Dermis blood vessel endothelial cell (primary cell): ENCODE measurements at places on chromosomes 5 and 9. TPM values are rescaled to one million over a fixed set of nuclear protein-coding genes. Genes with fewer than 3 reads are reported as not detected.

TLN1 gene
- 250 and 670 TPM in 2 replicates for total RNA-seq

CTSV gene
- total RNA-seq: under 0.01 and 2.1 TPM in 2 replicates

ROR2 gene
- under 0.01 TPM in 1 of 2 replicates, not detected in the other for total RNA-seq

LHFPL2 gene
- total RNA-seq: 64.1 and 67.7 TPM in 2 replicates

CDX1 gene
- total RNA-seq: not detected in 2 replicates

GABRP gene
- total RNA-seq: 0.51 and 0.84 TPM in 2 replicates

GDNF gene
- total RNA-seq: not detected in 2 replicates

PWWP2A gene
- 16.7 and 17.7 TPM in 2 replicates for total RNA-seq

GFI1B gene
- not detected in 2 replicates for total RNA-seq

CTNND2 gene
- not detected in 2 replicates for total RNA-seq

DNA sequence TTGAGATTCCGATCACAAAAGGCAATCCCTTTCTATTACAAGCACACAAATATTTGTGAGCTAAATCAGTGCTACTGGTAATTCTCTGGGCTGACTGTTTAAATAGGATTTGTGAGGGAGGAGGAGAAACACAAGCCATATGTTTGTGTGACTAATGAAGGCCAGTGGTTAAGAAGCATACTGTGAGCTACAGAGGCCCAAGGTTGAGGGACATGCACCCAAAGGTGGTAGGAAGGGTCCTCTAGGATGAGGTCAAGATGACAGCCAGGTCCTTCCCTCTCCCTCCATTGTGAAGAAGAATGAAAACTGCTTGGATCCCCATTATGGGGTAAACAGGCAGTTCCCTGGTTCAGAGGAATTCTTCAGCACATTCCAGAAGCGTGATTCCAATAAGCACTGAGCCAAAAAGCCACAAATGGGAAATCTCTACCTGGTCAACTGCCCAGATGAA lies 83.9 kb downstream of the SPOCK1 start:
- peak; percentile 37 for DNase-seq

DNA sequence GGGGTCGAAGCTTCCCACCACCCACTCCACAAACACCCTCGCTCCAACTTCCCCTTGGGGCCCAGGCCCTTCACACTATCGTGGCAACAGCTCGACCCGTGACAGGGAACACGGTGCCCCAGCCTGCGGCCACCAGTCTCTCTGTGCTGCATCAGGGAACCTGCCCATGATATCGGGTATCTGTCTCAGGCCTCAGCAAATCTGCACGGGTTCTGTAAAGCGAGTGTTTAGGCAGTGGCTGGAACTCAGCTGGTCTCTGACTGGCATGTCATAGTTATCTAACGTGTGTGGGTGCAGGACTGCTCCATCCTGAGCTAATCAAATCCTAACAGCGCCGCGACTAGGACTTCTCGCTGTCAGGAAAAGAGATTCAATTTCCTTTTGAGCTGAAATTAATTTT lies 42.9 kb downstream of the DBH start:
- no peak for DNase-seq

DNA sequence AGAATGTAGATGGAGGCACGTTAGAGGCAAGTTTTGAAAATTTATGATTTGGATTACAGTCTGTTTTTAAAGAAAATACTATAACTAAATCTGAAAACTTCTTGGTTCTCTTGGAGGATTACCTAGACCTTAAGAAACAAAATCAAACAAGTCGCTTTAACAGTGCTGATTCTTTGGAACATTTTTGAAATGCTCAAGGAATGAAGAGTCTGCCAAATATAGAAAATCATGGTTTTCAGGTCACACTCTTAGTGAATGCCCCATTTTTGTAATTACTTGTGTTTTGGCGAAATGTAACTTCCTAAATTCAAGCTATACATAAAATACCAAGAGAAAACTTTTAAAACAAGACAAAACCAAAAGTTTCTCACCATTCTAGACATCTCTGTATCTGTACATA lies 93.2 kb downstream of the EQTN start:
- no peak for DNase-seq

GRCh38 chr9:91787931-91788330 lies 162.1 kb downstream of the ROR2 start:
- DNase-seq: no peak

DNA sequence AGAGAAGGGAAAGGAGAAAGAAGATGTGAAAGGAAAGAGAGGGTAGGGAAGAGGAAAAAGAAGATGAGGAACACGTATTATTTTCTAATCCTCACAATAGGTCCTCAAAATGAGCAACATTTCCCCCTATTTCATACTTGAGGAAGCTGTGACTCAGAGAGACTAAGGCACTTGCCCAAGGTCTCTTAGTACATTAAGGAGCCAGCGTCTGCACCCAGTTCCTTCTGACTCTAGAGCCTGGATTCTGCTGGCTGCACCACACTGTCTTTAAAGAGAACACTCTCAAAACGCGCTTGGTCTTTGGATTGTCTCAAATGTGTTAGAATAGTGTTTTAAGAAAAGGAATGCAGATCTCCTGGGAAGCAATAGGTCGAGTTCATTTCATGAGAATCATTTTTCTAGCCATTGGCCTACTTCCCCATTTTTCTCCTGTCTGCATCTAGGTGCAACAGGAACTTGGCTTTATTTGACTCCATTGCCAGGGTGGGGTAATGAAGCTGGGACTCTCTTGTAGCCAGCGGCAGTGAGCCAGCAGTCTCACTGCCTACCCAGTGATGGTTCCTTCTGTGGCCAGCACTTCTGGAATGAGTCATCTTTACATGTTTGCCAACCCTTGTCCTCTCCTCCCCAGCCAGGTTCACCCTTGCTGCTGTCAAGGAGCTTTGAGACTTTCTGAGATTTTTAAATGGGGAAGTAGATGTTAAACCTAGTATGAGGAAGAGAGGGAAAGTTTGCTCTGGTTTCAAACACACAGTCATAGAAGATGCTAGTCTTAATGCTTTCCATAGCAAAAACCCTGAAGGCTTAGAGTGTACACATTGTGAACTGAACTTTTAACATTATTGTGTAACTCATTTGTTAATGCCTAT lies 82.7 kb downstream of the DOCK8 start:
- DNase-seq: peak; percentile 22

GRCh38 chr5:144918371-144918770 lies 747.7 kb downstream of the KCTD16 start:
- no peak for DNase-seq

DNA sequence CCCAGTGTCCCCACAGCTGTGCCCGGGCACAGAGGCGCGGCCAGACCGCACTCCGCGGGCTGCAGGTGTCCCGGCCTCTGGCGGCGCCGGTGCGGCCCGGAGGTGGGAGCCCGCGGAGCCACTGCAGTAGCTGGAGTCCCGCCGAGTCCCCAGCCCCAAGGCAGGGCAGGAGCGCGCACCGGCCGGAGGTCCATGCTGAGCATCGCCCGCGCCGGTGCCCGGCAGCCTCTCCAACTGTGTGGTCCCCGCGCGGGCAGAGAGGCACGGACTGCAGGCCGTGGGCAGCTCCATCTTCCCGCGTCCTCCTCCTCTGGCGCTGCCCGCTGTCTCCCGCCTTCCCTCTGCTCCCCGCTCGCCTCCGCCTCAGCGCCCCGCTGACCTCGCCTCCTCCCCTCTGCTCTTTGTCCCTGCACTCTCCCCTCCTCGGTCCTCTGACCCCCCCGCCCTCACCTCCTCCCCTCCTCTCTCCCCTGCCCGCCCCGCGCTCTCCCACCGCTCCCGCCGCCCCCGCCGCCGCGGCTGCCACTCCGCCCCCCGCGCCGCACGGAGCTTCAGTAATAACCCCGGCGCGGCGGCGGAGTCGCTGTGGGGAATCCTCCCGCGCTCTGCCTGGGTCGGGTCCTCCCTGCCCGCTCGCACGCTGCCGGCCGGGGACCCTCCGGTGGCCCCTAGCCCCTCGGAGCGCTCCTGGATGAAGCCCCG lies at the start of gene ADAMTS16:
ADAMTS16 (plus strand) TSS at position 554 of the 702 bp plus-strand sequence; CDS start at position 692, 138 bp downstream.
- no peak for DNase-seq

GRCh38 chr9:107739601-107740082 lies 250.1 kb upstream of the KLF4 start:
- no peak for DNase-seq

DNA sequence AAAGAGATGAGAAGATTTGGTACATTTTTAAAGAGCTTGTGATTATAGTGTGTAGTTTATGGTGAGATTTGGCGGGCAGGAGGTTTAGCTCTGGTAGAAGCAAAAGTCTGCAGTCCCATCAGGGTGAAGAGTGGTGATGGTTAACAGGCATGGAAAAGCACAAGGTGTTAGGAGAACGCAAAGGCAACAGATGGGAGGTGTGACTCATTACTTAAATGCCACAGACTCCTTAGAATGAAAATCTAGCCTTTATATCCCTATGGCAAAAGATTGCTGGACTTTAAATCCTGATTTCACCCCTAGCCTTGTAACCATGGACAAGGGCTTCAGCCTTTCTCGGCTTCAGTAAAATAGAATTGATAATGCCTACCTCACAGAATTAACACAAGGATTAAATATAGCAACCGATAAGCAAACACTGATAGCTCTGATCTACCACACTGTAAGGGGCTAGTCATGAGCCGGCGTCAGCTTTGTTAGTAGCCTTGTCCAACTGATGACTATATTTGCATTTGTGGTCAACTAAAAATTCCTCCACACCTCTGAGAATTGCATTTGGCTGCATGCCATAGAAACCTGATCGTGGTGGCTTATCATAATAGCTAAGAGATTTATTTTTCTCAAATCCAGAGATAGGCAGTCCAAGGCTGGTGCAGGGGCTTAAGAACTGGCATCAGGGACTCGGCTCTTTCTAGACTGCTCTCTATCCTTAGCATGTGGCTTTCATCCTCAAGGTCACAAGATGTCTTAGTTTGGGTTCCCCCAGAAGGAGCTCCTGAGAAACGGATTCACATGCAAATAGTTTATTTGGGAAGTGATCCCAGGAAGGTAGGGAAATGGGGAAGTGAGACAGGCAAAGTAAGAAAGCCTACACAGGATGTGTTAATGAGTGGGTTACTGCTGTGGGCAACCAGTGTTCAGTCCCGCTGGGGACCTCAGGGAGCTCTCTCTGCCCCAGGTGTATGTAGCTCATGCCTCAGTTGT lies 19.6 kb downstream of the MFAP3 start:
- peak; percentile 33 for DNase-seq

DNA sequence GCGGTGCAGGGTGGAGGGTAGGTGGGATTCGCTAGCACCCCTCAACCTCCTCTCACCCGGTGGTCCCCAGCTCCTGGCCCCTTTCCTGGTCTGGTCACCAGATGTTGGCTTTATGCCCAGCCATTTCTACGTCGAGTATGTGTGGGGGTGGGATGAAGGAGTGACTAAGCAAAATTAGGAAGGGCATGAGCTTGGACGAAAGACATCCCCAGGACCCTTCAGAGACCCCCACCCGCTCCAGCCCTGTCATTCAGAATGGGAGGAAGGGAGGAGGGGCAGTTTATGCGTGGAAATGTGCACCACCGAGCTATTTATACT lies 742 bp downstream of the BHMT2 start:
- DNase-seq: peak; percentile 27

GRCh38 chr5:181114284-181114843 lies 16.6 kb downstream of the OR2V1 start:
- DNase-seq: no peak

DNA sequence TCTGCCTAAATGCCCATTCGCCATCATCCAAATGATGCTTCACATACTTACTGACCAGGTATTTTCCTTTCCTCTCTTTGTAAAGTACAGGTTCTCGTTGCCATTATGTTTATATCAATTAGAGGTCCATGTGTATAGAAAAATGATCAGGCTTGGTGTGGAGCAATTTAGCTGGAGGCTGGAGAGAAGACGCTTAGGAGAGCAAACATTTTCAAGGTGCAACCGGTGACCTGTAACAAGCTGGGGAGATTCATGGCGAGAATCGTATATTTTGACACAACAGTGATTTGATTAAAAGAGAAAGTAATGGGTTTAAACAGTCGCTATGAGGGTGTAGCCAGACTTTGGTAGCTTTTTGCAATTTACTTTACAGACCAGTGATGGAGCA lies 170.9 kb upstream of the TBCA start:
- no peak for DNase-seq

GRCh38 chr5:74281166-74281565 lies 359.4 kb downstream of the ENC1 start:
- no peak for DNase-seq

DNA sequence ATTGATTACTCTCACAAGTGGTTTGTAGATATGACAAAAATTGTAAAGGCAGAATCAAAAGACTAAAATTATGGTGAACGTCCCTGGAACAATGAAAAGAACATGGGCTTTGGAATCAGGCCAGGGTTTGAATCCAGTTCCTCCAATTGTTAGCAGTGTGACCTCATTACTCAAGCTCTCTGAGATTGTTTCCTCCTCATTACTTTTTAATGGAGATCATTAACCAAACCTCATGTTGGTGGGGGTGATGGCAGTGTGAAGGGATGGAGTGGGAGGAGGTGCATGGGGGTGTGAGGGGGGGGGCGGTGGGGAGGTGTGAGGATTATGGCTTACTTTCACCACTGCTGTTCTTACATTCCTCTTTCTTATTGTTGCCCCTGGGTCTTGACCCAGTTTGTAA lies 44.1 kb upstream of the FOXE1 start:
- DNase-seq: peak; percentile 91

GRCh38 chr9:92395617-92396016 lies 8.8 kb downstream of the OGN start:
- no peak for DNase-seq

GRCh38 chr5:17269201-17269600 lies 51.8 kb downstream of the BASP1 start:
- no peak for DNase-seq

GRCh38 chr5:65015767-65016166 lies 247.0 kb downstream of the CWC27 start:
- DNase-seq: no peak

DNA sequence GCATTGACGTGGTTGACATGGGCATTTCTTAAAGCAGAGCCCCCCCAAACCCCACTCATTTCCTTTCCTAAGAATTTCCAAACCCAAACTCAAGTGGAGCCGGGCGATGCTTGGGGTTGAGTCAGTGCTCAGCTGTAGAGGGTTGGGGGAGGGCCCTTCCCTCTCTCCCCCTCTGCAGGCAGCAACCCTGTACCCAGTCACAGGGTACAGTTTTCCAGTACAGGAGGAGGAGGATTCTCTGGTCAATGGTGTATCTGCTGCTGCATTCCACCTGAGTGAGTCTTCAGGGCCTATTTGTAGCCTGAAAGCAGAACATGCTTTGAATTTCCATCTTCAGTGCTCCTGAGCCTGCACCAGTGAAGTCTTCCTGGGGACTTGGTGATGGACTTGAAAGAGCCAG lies 55.8 kb downstream of the ENTREP1 start:
- no peak for DNase-seq
